ENCODE measurements at places on chromosomes 2 and 18. TPM values are rescaled to one million over a fixed set of nuclear protein-coding genes. Genes with fewer than 3 reads are reported as not detected.

The LDAH gene
- 12.6 TPM for total RNA-seq

The IGFBP2 gene
- 404 TPM for total RNA-seq

The FOXD4L1 gene
- 0.10 TPM for total RNA-seq

GRCh38 chr2:60432035-60432601 lies 121.3 kb downstream of the BCL11A start:
- no peak for DNase-seq

DNA sequence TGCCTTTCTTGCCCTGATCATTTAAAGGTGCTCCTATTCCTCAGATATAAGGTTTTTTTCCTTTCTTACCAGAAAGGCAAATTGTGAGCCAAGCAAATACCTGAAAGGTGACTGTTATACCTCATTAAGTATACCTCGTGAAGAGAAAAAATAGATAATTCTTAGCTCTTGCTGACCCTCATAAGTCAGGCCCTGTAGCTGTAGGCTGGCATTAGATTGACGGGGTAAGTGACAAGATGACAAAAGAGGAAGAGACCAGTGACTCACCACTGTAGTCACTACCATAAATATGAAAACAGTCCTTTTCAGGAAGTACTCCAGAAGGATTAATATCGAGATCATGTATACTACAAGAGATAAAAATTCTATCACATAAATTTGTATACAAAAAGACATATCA lies 104.6 kb downstream of the PTPN4 start:
- no peak for DNase-seq

GRCh38 chr18:74378179-74378682 lies 62.6 kb downstream of the C18orf63 start:
- no peak for DNase-seq

GRCh38 chr2:44324971-44325426 lies 36.3 kb downstream of the PREPL start:
- DNase-seq = no peak

- DNase-seq = no peak
Observed at GRCh38 chr2:46309052-46309953, 12.1 kb downstream of the EPAS1 start.

All from left lobe of liver (tissue), 2 donors.